ENCODE measurements at places on chromosomes 1 and 21.
A peak's percentile ranks its signal among the peaks of the same experiment; 100 is the strongest.

GRCh38 chr1:241782396-241782795 lies 65.6 kb upstream of the EXO1 start:
- DNase-seq, result no peak

- DNase-seq, result peak; percentile 6
Observed at GRCh38 chr1:199046618-199047017, 407.8 kb downstream of the PTPRC start.

DNA sequence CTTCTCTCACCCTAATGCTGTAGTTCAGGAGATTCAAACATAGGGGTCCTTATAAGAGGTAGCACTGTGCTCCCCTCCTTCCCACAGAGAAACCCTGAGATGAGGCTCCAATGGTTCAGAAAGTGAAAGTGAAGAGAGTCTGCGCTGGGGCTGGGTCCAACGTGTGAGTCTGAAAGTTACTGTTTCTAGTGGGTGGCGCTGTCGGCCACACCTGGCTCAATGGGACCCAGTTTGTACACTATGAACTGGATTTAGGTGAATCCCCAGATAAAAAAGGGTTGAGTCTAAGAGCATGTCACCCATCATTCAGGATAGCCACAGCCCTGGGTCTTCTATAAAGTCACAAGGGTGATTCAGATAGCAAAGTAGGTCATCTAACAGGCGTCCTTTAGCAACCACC lies 2.8 kb downstream of the SMCP start:
- no peak for DNase-seq

GRCh38 chr1:92026806-92027205 lies 3.0 kb upstream of the EPHX4 start:
- no peak for DNase-seq

GRCh38 chr1:12076425-12077005 lies 13.4 kb downstream of the TNFRSF8 start:
- DNase-seq, result no peak

Data from germinal center (tissue), 1 donor.